Esophagus squamous epithelium (tissue), 5 donors: ENCODE measurements at places on chromosomes 16 and 17.

- DNase-seq = no peak
Measured at GRCh38 chr16:18969855-18970240, 13.9 kb upstream of the TMC7 start.

DNA sequence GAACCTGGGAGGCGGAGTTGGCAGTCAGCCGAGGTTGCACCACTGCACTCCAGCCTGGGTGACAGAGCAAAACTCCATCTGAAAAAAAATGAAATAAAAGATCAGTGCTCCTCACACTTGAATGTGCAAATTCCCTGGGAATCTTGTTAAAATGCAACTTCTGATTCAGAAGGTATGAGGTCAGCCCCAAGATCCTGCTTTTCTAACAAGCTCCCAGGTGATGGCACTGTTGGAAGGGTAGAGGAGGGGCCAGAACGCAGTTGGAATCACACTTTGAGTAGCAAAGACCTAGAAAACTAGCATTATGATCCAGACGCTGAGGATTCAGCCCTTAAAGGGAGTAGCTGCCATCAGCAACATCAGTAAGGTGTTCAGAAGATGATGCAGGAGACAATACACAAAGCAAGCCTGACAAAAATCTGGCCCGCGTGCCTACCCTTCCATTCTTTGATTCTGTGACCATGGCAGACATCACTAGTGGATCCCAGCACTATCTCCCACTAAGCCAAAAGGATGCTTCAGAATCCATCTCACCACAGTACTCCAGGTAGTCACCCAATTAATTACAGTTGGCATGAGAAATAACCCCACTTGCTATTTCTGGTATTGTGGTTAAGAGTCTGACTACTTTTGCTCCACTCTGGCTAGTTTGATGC is 33.1 kb upstream of the MEIOC start:
- no peak for DNase-seq

- DNase-seq = no peak
Measured at GRCh38 chr17:41682631-41683030, 6.1 kb upstream of the EIF1 start.

GRCh38 chr17:39598047-39598481 is 9.7 kb downstream of the NEUROD2 start:
- no peak for DNase-seq

DNA sequence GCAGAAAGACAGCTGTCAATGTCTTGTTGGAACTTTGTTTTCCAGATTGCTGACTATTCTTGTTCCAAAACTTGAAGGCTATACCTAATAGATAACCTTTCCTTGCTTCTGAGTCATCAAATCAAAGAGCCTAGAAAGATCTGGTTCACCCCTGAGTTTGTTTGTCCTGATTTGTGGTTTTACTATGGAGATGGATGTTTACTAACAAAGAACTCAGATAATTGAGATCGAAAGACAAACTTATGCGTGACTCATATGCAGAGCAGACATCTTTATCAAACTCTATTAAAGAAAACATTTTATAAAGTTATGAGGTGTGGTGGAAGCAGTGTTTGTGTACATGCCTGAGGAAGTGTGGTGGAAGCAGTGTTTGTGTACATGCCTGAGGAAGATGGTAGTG is 311.1 kb upstream of the TBX2 start:
- no peak for DNase-seq

- no peak for DNase-seq
Measured at GRCh38 chr17:15456972-15457722, 10.3 kb downstream of the CDRT4 start.

DNA sequence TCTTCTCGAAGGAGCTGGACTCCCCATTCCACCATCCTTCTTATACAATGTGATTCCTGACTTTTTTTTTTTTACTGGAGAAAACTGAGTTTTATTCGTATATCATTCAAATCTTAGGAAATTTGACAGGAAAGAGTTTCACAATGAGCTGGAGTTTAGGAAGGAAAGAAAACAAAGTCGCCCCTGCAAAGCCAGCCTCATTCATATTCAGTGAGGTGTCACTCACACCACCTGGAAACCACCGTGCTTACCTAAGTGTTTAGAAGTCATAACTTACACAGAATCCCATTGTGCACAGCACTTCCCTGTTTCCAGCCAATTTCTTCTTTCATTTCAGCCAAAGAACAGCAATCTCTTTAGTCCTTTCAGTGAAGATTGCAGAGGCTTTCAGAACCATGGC is 90.3 kb upstream of the CHMP6 start:
- no peak for DNase-seq

GRCh38 chr17:66614469-66614868 is 220.4 kb upstream of the CACNG5 start:
- no peak for DNase-seq

DNA sequence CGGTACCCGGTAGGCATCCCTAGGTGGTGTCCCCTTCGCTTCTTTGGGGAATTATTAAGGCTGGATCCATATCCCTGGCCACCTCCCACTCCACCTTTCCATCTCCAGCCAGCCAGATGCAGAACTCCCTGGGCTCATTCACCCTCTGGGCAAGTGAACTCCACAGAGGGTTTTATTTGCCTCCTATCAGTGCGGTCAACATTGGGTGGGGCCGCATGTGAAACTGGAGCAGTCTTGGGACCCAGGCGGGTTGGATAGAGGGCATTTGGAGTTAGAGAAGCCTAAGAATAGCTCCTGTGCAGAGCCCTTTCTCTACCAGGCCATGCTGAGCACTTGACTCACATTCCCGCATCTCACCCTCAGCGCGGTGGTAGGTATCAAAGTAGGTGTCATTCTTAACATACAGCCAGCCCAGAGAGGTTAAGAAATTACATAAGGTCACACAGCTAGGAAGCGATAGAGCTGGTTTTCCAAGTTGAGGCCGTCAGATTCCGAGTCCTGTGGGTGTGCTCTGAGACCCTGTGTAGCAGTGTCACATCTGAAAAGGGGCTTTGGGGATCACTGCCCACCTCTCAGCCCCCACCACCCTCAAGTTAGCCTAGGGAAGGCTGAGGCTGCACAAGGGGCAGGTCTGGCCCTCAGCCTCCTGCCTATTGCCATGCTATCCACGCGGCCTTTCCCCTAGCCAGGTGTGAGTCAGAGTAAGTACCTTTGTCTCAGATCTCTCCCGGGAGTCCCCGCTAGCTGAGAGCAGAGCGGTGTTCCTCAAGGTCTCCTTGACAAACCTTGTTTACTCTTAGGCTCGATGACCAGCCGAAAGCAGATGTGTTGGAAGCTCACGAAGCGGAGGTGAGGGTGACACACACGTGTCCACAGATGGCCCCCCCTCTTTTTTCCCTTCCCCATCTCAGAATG is 26.9 kb upstream of the LGALS9 start:
- no peak for DNase-seq

DNA sequence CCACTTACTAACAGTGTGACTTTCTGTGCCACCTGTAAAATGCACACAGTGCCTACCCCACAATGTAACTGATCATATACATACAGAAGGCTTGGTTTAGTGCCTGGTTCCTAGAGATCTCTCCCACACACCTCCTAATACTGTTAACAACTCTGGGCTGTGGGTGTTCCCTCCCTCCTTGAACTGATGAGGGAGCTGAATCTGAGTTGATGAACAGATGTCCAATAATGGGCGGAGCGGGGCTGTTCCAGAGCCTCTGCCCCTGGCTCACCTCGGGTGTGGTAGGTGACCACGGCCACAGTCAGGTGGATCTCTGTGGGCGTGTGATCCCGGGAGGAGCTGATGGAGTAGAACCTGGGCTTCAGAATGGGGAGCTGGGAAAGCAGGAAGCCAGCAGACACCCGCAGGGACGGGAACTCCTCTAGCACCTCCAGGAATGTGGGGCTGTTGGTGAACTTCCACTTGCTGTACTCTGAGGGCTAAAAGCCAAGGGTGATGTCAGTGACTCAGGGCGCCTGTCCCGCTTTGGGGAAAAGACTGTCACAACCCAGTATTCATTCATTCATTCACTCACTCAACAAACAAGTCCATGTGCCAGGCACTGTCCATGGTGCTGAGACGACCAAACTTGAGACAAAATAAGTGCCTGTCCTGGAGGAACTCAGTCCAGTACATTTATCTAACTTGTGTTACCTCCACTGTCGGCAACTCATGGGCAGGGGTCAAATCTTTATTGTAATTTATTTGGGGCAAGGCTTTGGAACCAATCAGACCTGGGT is 37.6 kb downstream of the NOS2 start:
- no peak for DNase-seq

DNA sequence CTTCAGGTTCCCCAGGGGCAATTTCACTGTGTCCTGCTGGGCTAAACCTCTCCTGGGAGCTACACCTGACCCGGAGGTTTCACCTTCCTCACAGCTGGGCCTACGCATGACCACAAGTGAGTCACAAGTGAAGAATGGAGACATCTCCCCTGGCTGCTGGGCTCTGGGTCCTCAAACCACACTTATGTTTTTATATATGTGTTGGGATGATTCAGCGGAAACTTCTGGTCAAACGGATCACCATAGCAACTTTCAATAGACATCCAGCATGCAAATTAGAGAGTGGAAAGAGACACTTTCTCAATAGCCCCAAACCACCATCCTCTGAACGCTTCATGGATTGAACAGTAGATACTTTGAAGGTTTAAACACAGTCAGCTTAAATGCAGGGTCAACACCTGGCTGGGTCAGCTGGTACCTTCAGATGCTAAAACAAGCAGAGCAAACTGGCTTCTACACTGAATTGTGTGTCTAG is 28.0 kb upstream of the MAF start:
- no peak for DNase-seq

GRCh38 chr16:11232852-11233726 is 22.9 kb downstream of the SOCS1 start:
- DNase-seq = no peak

DNA sequence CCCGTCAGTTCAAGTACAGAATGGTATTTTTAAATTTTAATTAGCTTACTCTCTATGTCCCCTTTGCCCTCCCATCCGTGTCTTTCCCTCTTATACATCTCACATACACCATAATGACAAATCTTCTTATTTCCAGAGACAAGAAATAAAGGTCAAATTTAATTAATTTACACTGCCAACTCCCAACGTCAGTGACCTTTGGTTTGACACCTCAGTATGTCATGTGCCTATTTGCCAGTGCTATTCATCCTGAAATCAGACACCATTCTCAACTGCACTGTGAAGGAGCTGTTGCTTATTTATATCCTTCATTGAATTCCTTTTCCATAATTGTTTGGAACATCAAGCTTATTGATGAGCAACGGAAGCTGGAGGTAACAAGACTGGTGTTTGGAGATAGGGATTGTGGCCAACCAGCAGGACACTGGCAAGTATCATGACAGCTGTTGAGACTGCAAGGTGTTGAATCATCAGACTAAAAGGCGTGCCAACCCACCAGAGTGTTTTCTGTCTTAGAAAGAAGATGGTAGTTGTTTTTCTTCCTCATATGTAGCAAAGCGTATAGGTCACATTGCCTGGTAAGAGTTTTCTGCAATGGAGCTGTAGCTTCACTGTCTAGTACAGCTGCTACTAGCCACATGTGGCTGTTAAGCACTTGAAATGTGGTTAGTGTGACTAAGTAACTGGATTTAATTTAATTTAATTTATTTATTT is 12.5 kb downstream of the CALCOCO2 start:
- no peak for DNase-seq

DNA sequence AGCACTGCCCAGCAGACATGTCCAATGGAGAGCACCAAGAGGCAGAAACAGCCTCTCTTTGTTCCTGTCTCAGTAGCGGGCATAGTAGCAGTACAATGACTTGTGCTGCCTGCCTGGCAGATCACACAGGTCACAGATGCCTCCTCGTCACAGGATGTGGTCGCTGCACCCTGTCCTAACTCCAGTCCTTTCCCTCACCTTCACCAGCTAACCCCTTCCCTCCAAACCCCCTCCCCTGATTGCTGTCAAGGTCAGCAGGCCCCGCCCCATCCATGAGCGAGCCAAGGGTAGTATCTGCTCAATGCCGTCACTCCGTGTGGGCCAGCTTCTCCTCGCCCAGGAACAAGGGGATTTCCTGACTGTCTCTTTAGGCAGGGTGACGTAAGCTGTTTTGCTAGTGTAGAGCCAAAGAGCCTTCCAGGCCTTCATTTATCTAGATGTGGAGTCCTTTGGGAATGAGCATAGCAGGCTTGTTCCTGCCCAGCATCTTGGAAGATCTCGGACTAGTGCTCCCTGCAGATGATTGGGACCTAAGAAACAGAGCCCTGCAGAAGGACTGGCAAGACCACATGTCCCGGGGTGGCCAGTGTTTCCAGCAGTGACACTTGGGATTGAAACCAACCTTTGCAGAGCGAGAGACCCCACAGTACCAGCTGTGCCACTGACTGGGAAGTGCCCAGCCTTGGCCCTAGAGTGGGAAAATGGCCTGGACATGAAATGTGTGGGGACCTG is 75.9 kb upstream of the TNRC6C start:
- DNase-seq = no peak

DNA sequence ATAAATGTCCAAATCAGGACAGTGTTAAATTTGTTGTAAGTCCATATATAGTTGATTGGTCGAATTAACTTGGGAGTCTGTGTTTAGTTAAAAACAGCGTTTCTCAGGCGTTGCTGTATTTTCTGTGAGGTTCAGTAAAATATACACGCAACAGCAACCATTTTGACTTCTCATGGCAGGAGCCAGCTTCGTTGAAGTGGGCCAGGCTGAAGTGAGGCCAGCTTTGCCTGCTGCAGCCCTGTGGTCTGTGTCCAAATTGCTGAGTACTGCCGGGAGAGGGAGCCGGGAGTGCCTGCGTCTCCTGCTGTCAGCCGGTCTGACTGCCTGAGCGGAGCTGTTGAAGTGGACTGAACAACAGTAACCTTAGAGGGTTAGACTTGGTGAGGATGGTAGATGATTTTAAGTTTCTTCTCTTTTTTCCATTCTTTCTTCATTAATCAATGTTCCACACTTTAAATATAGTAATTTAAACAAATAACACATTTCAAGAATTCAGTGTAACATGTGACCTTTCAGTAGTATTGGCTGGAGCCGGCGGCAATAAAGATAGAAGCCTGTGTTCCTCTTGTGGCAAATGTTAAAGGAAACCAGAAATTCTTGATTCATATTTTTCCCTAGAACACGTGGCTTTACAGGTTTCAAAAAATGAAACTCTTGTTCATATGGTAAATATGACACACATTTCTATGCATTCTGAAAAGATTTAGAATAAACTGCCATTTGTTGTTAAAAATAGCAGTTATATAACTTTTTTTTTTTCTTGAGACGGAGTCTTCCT is 37.0 kb upstream of the ZNF750 start:
- no peak for DNase-seq

DNA sequence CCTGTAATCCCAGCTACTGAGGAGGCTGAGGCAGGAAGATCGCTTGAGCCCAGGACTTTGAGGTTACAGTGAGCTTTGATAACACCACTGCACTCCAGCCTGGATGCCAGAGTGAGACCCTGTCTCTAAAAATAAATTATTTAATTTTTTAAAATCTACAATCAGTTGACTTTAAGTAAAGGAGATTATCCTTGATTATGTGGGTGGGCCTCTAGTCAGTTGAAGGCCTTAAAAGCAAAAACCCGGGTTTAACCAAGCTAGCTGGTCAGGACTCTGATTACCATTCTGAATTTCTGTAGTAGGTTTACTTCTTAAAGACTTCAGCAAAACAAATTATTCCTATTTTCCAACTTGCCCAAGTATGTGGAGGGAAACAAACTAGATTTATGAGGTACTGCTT is 4.4 kb downstream of the RNF157 start:
- no peak for DNase-seq

- DNase-seq = no peak
Measured at GRCh38 chr16:9256196-9256595, 164.8 kb downstream of the HAPSTR1 start.
